ENCODE measurements at places on chromosomes 1 and 21.

DNA sequence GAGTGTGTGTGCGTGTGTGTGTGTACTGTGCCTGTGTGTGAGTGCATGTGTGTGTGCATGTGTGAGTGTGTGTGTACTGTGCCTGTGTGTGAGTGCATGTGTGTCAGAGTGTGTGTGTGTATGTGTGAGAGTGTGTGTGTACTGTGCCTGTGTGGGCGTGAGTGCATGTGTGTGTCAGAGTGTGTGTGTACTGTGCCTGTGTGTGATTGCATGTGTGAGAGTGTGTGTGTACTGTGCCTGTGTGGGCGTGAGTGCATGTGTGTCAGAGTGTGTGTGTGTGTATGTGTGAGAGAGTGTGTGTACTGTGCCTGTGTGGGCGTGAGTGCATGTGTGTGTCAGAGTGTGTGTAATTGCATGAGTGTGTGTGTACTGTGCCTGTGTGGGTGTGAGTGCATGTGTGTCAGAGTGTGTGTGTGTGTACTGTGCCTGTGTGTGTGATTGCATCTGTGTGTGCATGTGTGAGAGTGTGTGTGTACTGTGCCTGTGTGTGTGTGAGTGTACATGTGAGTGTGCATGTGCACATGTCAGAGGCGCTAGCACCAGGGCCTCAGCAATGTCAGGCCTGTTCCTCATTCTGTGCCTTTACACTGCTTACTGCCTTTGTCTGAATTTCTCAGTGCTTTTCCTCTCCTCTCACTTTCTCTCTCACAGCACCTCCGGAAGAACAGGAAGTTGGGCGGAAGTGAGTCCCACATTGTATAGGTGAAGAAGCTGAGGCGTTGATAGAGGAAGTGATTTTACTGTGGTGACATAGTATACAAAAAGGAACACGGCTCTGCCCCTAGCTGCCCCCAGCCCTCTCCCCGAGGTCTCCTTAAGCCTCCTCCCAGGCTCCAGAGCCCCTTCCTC, 4.9 kb downstream of the SLC5A9 start:
- DNase-seq, result no peak

GRCh38 chr1:55131801-55132200, 83.4 kb downstream of the USP24 start:
- no peak for DNase-seq

GRCh38 chr1:206495011-206495461, 12.3 kb upstream of the RASSF5 start:
- DNase-seq, result no peak

- no peak for DNase-seq
These were observed 130.7 kb downstream of the FAM78B start for GRCh38 chr1:166036092-166036491.

GRCh38 chr1:112083487-112083886, 94.0 kb upstream of the KCND3 start:
- no peak for DNase-seq
